ENCODE measurements at places on chromosomes 2 and 18.

DNA sequence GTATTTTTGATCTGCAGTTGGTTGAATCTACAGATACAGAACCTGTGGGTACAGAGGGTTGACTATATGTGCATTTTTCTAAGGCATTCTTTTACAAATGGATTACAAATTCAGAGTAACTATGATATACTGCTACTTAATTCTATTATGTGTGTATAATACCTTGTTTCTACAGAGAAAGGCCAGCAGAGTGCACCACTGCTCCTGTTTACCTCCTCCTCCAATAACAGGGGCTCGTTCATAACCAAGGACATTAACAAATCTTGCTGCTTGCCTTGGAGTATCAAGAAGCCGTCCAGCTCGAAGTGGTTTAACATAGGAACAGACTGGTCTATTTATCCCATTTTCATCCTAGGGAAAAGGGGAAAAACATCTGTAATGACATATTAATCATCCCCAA lies 16.4 kb downstream of the CEP76 start:
- no peak for DNase-seq

DNA sequence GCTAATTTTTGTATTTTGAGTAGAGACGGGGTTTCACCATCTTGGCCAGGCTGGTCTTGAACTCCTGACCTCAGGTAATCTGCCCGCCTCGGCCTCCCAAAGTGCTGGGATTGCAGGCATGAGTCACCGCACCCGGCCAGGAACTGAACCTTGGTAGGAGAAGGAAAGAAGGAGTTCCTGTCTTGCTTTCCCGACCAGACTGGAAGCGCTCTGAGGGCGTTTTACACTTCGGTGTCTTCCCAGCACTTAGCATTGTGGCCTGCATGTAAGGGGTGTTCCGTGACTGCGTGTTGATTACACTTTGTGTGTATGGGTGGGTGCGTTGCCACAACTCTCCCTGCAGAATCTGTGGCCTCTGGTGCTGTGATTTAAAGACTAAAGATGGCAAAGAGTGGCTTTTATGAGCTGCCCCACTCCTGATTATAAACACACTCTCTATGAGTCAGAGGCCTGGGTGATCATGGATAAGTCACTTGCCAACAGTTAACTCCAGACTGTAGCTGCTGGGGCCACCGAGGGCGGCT lies 46.0 kb downstream of the ODC1 start:
- DNase-seq = no peak

GRCh38 chr18:2845172-2845571 lies 1.6 kb upstream of the EMILIN2 start:
- no peak for DNase-seq

- peak; percentile 80 for DNase-seq
Observed at GRCh38 chr2:37832590-37833197, 92.4 kb upstream of the RMDN2 start.

DNA sequence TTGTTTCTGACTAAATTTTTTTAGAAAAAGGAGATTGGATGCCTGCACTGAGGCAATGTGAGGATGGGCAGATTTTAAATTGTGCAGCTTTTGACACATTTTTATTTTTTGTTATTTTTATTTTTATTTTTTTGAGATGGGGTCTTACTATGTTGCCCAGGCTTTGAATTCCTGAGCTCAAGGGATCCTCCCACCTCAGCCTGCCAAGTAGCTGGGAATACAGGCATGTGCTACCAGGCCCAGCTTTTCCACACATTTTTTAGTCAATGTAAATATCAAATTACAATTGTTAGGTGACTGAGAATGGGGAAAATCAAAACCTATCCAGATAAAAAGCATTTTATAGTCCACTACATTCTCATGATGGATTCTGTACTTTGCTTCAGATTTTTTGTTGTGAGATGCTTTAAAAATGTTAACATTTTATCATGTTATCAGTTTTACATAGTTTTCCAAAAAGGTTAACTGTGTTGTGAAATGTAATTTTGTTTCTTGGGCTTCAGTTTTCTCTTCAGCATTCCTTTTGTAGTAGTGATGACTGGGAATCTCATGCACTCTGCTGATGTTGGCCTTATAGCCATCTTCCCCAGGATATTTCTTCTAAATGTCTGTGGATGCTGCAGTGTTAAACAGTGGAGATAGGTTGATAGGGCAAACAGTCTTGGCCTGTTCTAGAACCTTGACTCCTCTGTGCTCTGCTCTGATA lies 41.4 kb downstream of the PKP4 start:
- DNase-seq = no peak

GRCh38 chr2:177759443-177759842 lies 313.1 kb downstream of the PDE11A start:
- DNase-seq = no peak

GRCh38 chr2:223877721-223878410 lies 40.5 kb upstream of the AP1S3 start:
- no peak for DNase-seq

- DNase-seq = no peak
Observed at GRCh38 chr2:182917924-182918323, 51.5 kb upstream of the FRZB start.

DNA sequence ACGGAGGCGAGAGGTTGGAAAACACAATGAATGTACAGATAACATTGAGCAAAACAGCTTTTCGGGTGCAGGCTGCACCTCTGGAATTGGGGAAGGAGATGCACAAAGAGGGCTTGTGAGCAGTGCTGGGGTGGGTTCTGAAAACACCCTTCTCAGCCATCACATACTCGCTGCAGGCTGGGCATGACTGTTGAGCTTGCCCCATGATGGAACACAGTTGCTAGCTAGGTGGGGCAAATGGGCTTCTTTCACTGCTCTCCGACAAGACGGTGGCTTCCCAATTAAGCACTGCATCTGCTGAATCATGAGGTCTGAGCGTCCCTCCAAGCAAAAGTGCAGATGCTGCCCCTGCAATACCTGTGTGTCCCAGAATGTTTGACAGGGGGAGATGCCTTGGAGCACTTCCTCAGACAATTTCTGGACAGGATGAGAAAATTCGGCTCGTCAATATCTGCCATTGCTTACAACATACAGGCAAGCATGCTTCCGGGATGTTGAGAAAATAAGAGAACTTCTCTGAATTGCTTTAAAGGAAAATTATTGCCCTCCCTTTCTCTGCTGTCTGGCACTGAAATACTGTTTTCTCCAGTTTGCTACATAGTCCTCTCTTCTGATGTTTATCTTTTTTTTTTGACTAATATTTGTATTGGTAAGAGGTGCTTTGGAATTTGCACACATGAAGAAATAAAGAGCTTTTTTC lies 77.3 kb upstream of the SH3BP4 start:
- no peak for DNase-seq

DNA sequence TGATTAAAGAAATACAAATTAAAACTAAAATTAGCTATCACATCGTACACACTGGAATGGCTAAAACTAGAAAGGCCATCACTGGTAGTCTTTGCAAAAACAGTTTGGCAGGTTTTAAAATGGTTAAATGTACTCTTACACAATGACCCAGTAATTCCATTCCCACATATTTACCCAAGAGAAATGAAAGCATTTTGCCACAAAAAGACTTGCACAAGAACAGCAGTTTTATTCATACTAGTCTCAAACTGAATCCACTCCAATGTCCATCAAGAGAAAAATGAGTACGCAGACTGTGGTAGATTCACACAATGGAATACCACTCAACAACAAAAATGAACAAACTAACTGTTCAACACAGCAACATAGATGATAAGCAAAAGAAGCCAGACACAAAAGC lies 29.1 kb downstream of the SP140L start:
- DNase-seq = no peak

GRCh38 chr18:27966881-27967280 lies 210.0 kb downstream of the CDH2 start:
- no peak for DNase-seq

- no peak for DNase-seq
Observed at GRCh38 chr2:232551250-232551638, 755 bp downstream of the EIF4E2 start.

DNA sequence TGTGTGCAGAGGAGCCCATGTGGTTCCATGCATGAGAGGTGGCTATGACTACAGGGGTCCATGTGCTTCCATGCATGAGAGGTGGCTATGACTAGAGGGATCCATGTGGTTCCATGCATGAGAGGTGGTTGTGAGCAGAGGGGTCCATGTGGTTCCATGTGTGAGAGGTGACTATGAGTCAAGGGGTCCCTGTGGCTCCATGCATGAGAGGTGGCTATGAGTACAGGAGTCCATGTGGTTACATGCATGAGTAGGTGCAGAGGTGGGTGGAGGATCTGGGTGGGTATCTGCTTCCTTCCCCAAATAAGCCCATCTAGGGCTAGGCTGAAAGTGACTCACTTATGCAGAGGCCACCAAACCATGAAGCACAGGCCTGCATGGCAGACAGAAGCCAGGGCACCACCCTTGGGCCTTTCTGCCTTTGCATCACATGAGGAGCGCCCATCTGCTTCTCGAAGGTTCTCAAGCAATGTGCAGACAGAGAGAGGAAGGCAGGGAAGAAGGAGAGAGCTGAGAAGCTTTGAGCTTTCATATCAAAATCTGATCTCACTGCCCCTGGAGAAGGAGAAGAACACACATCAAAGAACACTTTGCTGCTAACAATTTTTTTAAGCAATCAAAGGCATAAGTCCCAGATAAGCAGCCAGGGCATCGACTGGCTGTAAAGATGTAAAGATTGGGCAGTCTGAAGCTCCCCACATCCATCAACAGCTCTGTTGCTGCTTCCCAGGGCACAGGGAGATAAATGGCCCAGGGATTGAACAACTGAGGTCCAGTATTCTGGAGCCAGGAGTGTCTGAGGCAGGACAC lies 137.6 kb downstream of the TNS1 start:
- DNase-seq = no peak

DNA sequence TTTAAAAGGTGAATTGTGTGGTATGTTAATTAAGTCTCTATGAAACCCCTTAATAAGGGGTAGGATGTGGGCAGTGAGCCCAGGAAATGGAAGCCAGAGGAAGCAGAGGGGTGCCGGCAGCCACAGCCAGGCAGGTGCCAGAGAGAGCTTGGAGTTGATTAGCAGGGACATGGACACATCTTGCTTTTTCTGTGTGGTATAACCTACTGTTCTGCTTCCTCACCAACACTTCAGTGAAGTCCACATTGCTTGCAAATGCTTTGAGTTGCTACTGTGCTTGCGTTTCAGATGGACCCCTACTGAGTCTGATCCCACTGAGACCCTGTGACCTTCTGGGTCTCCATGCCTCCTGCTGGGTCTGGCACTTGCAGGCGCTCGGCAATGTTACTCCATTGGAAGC lies 30.3 kb upstream of the ARHGEF4 start:
- no peak for DNase-seq

DNA sequence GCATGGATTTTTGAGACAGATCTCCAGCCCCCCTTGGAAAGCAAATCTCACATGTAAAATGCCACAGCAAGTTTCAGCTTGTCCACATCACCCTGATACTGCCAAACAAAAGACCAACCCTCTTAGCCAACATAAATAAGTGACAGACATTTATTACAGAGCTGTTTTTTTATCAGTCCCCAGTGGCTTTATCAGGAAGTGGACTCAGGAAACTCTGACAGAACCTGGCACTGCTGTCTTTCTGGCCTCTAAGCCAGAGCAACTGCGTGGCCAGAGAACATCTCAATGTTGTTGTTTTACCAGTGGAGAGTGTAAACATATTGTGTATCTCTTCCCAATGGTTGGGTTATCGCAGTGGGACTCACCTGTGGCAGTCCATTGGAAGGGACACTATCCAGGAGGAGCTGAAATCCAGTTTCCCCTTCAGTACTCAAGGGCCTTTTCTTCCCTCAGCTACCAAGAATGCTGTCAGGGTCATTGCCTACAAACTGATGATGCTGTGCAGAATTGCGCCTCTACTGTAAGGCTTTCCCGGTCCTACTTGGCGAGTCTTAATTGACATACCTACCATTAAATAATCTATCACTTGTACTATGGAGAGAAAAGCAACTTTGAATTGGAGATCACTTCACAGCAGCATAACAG lies 22.0 kb downstream of the SLC14A1 start:
- DNase-seq = no peak

DNA sequence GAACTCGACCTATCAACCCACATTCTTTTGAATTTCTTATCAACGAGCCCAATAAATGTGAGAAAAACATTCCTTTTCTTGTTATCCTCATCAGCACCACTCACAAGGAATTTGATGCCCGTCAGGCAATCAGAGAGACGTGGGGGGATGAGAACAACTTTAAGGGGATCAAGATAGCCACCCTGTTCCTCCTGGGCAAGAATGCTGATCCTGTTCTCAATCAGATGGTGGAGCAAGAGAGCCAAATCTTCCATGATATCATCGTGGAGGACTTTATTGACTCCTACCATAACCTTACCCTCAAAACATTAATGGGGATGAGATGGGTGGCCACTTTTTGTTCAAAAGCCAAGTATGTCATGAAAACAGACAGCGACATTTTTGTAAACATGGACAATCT lies 378.2 kb downstream of the STK39 start:
- DNase-seq = no peak

DNA sequence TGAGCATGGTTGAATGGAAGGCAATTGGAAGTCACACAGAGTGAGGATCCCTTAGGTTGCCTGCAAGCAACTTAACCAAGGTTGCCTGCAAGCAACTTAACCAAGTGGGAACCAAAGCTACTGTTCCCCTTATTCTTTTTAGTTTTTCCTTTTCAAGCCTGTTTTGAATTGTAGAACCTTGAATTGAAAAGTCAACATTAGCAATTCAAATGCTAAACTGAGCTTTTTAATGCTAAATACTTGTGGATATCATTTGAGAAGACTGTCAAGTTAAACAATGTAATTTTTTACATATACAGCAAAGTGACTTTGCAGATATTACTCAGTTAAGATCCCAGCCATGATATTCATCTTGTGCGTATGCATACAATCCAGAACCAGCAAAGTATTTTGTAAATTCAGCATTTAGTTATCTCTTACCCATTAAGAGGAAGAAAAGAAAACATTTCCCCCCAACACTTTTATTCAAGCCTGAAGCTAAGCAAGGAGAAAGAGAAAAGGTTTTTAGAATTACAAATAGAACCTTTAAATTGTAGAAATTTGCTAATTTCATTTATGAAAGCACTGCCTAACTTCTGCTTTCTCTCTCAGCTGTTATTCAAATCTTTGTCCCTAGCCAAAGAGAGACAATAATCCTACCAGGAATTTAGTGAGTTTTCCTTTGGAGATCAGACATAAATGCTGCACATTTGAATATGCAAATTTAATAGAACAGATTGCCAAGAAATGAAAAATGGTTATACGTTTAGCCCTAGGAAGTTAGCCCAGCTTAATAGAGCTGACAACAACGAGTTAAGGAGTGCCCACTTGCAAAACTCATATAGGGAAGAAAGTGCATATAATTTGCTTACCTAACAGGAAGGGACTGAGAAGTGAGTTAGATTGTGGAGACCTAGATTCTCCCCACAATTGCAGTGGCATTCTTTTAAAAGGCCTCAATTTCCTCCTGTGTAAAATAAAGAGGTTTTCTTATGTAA lies 643.2 kb upstream of the PIK3C3 start:
- DNase-seq = no peak

Data from ecto neural progenitor cell (in vitro differentiated cells).